ENCODE measurements at places on chromosomes 1 and 21. TPM values are rescaled to one million over a fixed set of nuclear protein-coding genes. Genes with fewer than 3 reads are reported as not detected.

OR14K1 gene
- not detected for polyA plus RNA-seq

FAM131C gene
- polyA plus RNA-seq, result 1.0 TPM

KIAA0319L gene
- polyA plus RNA-seq, result 6.8 TPM

PLD5 gene
- 4.2 TPM for polyA plus RNA-seq

OTUD7B gene
- 2.1 TPM for polyA plus RNA-seq

RBM11 gene
- polyA plus RNA-seq, result 0.35 TPM

DIRAS3 gene
- 0.16 TPM for polyA plus RNA-seq

PLA2G2D gene
- not detected for polyA plus RNA-seq

DNA sequence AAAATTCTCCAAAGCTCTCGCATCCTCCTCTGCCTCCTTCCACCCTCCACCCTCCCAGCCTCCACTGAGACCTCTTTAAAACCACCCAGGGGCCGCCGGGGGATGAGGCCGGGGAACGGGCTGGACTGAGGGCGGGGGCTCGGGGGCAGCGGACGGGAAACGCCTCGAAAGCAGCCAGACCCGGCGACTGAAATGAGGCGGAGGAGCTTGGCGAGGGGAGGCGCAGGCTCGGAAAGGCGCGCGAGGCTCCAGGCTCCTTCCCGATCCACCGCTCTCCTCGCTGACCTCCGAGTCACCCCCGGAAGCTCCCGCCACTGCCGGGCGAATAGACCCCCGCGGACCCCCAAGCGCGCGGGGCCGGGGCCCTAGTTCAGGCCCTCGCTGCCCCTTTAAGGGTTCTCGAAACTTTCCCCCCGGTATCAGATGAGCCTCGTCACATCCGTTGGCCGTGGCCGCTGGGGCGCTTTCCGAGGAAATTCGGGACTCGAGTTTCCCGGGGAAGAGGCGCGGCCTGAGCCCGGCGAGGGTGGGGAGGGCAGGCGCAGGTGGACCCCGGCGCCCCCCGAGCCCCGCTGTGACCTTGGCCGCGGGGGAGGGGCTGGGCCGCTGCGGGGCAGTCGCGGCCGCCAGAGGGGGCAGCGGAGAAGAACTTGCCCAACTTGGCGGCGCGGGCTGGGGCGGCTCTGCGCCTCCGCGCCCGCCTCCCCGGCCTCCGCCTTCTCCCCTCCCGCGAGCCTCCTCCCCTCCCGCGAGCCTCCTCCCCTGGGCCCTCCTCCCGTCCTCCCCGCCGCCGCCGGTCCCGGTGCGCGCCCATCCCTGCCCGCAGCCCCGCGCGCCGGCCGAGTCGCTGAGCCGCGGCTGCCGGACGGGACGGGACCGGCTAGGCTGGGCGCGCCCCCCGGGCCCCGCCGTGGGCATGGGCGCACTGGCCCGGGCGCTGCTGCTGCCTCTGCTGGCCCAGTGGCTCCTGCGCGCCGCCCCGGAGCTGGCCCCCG, at the start of gene BACE2:
BACE2 (plus strand) TSS at position 813 of the 995 bp plus-strand sequence; CDS start at position 917, 104 bp downstream.
- DNase-seq, result peak; percentile 64

- DNase-seq, result no peak
These were observed 513 bp downstream of the PBX1 start for GRCh38 chr1:164559342-164560051.

DNA sequence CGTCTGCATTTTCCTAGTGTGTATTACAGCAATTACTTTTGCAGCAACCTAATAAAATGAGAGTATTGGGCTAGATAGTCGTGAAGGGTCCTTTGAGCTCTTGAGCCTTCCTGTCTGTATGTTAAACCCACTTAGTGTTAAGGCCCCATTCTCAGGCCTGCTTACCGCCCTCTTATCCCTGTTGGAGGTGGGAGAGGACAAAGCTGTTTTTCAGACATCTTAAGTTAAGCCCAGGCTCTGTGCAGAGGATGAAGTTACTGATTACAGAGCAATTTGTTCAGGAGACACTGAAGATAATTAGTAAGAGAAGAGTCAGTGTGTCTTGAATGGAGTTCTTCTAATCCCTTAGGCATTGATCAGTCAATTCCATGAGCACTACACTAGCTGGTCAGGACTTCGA, 114.6 kb downstream of the UCK2 start:
- no peak for DNase-seq

DNA sequence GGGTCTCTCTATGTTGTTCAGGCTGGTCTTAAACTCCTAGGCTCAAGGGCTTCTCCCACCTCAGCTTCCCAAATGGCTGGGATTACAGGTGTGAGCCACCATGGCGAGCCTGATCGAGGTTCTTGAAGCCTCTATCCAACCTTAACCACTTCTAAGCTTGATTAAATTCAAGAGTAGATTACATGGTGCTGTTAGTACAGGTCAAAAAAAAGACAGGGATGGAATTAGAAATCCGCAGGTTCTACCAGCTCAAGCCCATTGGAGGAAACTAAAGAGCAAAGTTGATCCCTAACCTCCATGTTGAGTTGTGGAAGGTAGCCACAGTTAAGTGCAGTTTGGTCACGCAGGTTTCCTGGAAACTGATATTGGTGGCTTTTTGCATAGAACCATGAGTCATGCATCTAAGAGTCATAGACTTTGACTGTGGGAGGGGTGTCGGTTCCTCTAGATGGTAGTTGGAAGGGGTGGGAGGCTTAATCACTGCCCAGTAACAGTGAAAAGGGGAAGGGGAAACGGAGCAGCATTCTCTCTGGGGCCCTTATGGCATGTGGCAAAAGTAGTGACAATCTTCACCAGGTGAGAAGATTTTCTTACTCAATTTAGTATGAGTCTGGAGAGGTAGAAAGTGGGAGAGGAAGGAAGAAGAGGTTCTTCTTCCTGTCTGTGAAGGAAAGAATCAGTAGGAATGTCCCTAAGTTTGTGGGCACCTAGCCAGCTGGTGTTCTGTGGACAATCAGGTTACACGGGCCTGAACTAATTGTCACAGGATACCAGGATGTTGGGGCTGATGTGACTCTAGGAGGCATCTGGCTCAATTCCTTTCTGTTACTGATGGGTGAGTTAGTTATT, 7.0 kb downstream of the CD53 start:
- DNase-seq, result no peak

DNA sequence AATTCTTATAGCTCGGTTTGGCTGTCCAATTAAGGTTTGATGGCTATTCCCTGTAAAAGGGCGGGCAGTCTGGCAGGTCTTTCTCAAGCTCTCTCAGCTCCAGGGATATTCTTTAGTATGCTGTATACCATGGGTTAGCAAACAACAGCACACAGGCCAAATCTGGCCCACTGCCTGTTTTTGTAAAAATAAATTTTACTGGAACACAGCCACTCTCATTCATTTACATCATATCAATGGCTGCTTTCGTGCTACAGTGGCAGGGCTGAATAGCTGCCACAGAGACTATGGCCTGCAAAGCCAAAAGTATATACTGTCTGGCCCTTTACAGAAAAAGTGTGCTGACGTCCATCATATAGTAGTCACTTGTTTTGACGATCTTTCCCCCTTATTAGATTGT, 32.0 kb downstream of the MACO1 start:
- DNase-seq, result no peak

- no peak for DNase-seq
These were observed 81.6 kb upstream of the SSX2IP start for GRCh38 chr1:84771895-84772294.

DNA sequence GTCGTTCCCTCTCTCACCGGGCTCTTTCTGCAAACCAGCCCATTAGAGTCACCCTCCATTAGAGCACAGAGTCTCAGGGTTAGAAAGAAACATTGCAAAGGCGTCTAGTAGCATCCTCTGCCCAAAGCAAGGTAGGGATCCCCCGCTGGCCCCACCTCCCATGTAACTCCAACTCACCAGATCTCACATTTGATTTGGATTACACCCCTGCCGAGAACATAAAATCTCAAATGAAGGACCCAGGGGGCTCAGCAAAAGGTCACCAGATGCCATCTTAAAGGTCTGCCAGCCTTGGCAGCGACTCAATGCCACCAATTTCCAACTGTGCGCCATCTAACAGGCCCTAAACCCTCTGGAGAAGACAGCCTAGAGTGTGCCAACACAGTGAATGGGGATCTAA, 14.1 kb downstream of the C1orf87 start:
- no peak for DNase-seq

DNA sequence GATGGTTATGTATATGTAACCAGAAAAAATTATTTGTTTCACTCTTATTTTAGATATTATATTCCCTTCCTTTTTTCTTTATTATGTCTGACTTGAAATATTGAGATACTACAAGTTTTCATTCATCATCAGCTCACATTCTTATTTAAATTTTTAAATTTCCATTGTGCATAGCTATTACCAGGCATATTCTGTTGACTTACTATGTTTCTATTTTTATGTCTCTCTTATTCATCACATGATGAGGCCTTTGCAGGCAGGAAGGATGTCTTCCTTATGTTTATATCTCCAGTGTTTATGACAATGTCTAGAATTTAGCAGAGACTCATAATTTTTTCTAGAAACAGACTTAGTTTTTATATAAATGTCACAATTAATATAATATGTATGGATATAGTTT, 221.9 kb upstream of the KCTD3 start:
- no peak for DNase-seq
